ENCODE measurements at places on chromosomes 6 and 20.

GRCh38 chr6:158507174-158507573, 52.7 kb upstream of the TMEM181 start:
- no peak for DNase-seq

- DNase-seq: no peak
These were observed 211.6 kb downstream of the RNF144B start for GRCh38 chr6:18598551-18599264.

DNA sequence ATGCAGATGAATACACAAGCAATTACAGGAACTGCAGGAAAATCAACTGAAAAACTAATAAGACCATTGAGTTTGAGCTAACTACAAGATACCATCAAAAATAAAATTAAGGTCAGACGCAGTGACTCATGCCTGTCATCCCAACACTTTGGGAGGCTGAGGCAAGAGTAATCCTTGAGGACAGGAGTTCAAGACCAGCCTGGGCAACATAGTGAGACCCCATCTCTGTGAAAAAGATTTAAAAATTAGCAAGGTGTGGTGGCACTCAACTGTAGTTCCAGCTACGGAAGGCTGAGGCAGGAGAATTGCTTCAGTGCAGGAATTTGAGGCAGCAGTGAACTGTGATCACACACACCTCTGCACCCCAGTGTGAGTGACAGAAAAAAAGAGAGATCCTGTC, 419.9 kb upstream of the SOX4 start:
- no peak for DNase-seq

DNA sequence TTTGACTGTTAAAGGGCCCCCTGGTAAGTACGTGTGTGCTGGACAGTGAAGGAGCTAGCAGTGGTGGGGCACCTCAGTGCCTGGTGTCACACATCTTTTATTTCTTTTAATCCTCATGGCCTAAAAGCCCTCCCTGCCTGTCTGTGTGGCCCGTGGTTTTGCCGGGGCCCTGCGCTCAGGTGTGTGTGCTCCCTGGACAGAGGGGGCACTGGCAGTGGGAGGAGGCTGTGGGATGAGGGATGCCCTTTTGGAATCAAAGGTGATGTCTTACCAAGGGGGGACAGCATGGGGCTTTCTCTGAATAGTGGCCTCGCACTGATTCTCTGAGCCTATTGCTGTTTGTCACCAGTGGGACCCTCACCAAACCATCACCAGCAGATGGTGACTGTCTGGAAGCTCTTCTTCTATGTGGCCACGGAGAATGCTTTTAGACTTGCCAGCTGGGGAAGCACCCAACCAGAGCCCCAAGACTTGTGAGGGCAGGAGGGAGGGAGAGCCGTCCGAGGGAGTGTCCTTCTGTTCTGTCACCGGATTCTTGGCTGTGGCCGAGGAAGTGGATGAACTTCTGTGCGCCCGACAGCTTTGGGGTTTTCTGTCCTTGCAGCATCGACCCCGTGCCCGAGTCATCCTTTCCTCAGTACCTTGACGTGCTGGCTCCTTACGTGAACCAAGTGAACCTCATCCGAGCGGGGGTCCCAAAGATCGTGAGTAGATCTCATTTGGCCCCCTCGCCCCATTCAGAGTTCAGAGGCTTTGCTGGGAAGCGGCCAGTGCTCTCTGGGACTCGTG, 18.1 kb downstream of the PNLDC1 start:
- no peak for DNase-seq

DNA sequence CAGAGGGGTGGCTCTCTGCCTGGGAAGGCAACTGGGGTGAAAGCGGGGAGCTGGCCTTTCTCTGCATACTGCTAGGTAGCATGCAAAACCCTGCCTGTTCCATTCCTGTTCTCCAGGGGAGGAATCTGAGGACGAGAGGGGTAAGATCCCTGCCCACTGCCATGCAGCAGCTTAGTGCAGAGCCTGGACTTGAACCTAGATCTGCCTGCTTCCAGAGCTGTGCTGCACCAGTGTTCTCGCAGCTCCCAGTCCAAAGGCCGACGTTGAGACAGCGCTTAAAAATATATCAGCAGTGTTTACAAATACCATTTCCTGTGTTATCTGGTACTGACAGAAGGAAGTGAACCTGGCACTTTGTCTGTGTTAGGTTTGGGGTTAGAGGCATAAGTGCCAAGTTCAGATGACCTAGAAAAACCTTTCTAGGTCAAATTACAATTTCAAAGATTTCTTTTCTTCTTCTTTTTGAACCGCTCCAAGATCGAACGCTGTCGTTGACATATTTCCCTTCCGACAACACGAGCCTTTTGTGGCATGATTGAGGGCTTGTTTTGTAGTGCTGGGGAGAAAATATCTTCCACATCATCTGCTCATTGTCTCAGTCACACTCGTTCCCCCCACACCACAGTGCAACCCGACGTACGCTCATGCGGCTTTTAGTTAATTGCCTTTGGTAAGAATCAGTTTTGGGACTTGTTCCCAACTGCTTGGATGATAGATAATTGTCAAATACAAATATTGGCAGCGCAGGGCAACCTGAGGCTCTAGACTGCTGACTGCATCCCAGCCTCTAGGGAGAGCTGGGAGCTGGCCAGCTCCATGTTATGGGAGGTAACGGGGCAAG, 44.6 kb downstream of the TOX2 start:
- no peak for DNase-seq

GRCh38 chr6:35359744-35360348, 17.5 kb downstream of the PPARD start:
- no peak for DNase-seq

- DNase-seq: no peak
These were observed 33.9 kb downstream of the SLC17A4 start for GRCh38 chr6:25788305-25788922.
